ENCODE measurements at places on chromosomes 1 and 21. TPM values are rescaled to one million over a fixed set of nuclear protein-coding genes. Genes with fewer than 3 reads are reported as not detected.

GRCh38 chr1:29280409-29281131 lies 44.2 kb downstream of the PTPRU start:
- no peak for DNase-seq

DNA sequence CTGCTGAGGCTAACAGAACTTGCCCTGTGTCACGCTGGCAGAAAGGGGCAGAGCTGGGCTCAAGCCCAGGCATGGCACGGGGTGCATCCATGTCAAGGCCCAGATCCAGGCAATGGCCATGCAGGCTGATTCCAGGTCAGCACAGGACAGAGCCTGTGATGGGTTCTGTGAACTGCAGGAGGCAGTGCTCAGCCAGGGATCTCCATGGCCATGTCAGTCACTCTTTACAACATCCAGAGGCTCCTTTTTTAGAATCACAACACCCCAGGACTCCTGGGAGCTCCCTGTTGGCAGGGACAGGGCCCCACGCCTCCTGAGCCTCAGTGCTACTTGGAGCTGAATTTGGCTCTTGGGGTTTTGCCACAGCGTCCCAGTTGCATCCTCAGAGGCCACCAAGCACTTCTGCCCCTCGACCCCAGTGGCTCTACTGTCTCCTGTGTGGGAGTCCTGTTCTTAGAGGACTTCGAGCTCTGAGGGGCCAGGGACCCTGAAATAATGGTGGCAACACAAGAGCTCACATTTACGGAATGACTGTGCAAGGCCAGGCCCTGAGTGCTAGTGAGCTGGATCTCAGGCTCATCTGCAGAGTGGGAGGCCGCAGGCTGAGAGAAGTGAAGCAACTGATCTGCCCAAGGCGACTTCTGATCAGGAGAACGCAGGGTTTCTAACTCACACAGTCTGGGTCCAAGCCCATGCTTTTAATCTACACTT lies 211.5 kb downstream of the TRABD2B start:
- no peak for DNase-seq

- DNase-seq, result no peak
Measured at GRCh38 chr1:22141554-22142314, 1.2 kb downstream of the WNT4 start.

DNA sequence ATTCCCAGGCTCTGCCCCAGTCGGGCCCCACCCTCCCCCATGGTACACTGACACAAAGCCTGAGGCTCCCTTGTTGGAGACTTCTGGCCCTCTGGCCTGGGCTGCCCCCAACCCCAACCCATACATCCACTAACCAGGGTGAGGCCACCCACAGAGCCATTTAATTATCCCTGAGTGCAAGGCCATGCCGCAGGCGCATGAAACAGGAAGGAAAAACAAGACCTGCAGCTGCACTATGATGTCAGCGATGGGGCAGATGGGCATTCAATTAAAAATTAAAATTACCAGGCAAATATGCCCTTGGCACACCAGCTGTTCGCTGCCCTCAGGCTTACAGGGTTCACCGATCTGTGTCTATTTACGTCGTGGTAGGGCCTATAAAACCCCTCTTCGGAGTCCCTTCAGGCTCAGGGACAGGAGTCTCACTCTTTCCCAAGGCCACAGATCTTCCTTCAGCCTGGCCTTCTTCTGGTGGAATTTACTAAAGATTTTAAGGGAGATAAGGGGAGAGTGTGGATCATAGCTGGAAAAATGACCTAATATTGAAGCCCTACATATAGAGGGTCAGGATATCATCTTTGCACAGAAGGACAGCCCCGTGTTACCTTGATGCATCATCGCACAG lies 29.6 kb upstream of the RGS16 start:
- no peak for DNase-seq

DNA sequence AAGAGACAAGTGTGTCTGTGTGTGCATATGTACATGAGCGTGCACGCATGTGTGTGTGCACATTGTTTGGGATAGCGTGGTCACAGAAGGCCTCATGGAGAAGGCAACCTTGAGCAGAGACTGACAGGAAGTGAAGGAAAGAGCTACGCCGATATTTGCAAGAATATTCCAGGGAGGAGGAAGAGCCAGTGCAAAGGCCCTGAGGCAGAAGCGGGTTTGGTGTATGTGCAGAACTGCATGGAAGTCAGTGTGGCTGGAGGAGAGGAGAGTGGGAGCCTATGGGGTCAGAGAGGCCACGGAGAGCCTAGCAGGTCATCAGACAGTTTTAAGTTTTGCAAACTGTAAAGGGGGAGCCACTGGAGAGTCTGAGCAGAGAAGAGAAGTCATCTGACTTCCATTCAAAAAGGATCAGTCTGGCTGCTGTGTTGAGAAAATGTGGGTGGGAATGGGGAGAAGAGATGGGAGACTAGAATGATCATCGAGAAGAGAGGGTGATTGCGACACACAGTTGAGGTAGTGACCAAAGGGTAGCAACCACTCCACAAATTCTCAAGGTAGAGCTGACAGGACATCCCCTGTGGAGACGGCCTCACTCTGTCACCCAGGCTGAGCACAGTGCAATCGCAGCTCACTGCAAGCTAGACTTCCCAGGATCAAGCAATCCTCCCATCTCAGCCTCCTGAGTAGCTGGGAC lies 3.9 kb downstream of the CELA2B start:
- DNase-seq, result no peak

- no peak for DNase-seq
Measured at GRCh38 chr1:911875-912739, 11.6 kb upstream of the SAMD11 start.

DNA sequence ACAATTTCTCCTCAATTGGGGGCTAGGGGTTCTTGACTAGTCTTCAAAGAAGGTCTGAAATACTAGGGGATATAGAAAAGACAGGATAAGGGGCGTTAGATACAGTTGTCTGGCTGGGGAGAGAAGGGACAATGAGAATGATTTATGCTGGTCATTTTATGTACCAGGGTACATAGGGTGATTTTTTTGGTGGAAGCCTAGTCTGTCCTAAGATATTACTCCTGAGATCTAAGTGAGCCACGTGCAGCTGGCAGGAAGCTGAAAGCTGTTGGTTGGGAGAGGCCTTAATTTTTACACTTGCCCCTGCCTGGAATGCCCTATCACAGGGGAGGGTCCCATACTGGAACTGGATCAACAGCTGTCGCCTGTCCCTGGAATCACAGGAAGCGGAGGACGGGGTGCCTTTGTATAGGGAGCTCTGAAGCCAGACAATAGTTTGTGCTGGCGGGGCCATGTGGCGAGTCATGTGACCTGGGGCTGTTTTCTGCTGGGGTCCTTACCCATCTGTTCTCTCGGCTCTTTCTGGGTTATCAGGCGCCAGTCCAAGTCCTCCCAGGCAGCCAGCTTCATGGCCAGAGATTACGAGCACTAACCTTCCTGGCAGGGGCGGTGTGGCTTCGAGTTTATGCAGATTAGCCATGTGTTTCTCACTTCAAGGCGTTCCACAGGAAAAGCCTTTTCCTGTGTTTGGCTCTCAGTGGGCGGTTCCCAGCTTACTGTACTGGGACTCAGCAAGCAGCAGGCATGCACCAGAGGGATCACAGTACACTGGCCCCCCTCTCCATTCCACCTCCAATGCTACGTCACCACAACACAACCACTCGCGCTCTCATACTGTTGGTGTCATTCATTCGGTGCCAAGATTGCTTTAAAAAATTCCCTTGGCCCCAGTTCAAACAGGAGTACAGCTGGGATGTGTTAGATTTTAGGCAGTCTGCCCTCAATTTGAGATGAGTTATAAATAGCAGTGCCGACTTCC lies 27.5 kb downstream of the ARID1A start:
- no peak for DNase-seq

DNA sequence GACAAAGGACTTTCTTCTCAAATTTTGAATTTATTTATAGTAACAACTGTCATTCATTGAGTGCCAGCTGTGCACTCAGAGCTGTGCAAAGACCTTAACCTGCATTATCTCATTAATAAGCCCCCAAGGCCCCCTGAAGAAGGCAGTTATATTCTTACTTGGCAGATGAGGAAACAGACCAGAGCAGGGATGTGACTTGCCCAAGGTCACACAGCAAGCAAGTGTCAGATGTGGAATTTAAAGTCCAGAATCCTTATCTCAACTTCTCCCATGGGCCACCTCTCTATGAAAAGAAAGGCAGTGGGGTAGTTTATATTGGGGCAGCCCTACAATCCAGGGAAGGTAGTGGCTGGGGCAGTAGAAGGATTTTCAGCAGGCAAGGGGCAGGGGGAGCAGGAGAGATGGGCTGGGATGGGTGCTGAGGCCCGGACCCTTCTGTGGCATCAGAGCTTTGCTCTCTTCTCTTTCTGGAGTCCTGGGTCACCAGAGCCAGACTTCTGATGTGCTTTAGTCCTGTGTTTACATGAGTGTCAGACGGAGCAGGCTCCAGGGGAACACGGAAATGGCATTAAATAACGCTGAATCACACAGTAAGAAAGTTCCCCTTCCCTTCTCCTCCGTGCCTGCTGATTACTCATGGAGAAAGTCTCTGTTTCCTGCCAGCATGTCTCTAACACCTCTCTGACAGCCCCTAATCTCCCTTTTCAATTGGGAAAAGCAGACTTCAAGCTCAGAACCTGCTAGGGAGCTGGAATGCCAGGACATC lies 39.5 kb downstream of the EPHB2 start:
- DNase-seq, result peak; percentile 21

DNA sequence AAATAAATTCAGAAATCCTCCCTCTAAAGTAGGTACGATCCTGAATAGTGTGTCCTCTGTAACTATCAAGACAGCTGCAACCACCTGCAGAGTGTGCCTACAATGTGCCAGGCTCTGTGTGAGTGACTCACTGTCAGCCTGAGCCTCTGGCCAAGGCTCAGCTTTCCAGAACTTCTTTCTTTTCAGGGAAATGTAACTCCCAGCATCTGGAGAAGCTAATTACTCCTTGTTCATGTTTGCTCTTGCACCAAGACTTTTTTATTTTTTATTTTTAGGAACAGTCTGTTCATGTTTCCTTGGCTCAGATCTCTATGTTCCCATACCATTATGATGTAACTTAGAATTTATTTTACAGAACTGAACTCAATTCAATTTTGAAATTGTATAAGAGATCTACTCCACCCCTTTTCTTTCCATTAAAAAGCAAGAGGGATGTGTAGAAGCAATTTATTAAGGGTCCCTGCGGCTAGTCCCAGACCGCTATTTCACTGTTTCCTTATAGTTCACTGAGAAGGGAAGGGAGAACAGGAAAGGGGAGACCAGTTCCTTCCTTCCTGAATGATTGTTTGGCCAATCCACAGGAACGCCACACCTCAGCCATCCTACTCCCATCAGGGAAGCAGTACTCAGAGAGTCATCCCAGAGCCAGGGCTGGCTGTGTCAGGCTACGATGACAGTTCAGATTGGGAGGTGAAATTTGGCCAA lies 112.4 kb upstream of the ZNF648 start:
- DNase-seq, result no peak

- DNase-seq, result no peak
Measured at GRCh38 chr1:201791051-201791778, 37.7 kb upstream of the IPO9 start.

DNA sequence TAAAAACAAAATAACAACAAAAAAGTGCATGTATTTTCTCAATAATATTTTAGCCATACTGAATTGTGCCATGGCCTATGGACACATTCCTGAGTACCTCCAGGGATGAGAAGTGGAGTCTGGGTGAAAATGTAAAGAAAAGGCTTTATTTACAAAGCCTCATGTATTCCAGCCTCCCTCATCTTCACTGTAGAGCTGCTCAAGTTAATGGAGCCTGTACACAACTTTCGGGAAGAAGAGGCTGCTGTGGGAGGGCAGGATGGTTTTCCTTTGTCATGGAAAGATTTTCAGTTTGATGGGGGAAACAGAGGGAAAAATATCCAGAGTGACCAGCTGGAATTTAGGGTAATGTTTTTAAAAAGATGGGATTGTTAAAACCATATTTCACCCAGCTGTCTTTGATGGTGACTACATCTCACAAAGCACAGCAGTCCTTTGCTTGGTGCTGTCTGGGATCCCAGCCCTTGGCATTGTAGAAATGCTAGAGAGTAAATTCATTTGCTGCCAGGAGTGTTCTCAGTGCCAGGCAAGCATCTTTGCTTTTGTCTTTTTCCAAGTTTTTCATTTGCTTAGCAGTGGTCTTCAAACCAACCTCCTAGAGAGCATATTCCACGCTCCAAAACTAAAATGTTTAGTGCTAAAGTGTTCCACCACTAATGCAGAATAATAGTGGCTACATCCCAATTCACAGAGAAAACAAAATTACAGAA lies 54.9 kb downstream of the DPT start:
- no peak for DNase-seq

DNA sequence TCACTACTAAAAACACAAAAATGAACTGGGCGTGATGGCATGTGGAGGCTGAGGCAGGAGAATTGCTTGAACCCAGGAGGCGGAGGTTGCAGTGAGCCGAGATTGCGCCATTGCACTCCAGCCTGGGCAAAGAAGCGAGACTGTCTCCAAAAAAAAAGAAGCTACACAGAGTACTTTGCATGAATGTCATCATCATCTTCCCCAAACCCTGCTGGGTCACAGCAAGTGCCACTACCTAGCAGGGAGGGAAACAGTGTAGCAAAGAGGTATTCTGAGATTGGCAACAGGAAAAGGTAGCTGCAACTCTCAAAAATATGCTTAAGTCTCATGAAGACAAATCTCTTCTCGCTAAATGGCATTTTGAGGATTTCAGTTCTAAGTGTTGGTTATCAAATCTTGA lies 12.8 kb downstream of the NDC1 start:
- no peak for DNase-seq

DNA sequence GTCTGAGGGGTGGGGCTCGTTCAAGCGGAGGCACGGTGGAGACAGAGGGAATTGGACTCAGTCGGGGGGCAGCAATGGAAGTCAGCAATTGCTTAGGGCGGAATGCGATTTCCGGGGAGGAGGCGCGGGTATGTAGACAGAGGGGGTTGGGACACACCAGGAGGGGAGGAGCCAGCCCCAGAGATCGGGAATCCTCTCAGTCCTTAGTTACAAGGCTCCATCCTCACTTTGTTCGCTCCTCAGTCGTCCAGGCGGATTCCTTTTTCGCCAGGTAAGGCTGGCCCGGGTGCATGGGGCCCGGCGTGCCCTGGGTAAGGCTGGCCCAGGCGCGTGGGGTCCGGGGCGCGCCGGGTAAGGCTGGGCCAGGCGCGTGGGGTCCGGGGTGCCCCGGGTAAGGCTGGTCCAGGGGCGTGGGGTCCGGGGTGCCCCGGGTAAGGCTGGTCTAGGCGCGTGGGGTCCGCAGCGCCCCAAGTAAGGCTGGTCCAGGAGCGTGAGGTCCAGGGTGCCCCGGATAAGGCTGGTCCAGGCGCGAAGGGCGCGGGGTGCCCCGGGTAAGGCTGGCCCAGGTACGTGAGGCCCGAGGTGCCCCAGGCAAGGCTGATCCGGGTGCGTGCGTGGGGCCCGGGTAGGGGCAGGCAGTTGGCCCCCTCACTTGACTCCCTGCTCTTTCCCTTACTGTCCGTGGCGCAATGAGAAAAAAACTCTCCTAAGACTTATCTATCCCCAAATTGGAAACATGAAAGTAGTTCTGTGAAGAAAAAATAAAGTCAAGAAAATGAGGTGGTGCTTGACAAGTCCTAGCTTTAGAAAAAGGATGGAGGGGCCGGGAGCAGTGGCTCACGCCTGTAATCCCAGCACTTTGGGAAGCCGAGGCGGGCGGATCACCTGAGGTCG lies at the start of gene L1TD1:
Gene L1TD1, plus strand, starts transcription at position 199 of the 894 bp plus-strand sequence. CDS start 11,780 bp downstream, outside the sequence.
- no peak for DNase-seq

GRCh38 chr21:32587651-32588050 lies 2.3 kb upstream of the TCP10L start:
- no peak for DNase-seq

- no peak for DNase-seq
Measured at GRCh38 chr1:237570530-237570929, 320.2 kb downstream of the ZP4 start.

GRCh38 chr1:35188578-35189392 lies 4.2 kb downstream of the SFPQ start:
- no peak for DNase-seq

Gene KRTAP11-1
- not detected for total RNA-seq

Gene SPRR2F
- not detected for total RNA-seq

Gene UQCRH
- 363 TPM for total RNA-seq

Gene CYP4A22
- not detected for total RNA-seq

Gene TRIM67
- total RNA-seq, result not detected

Gene APOBEC4
- total RNA-seq, result not detected

Data from GM12878 (cell line).